T-helper 17 cell (primary cell): ENCODE measurements at places on chromosomes 1 and 21.

GRCh38 chr1:65039066-65039465, 72.7 kb upstream of the JAK1 start:
- DNase-seq, result no peak

- peak; percentile 44 for DNase-seq
Observed at GRCh38 chr1:225962440-225962975, 21.5 kb upstream of the LEFTY2 start.

GRCh38 chr1:29630756-29631155, 394.4 kb downstream of the PTPRU start:
- no peak for DNase-seq

DNA sequence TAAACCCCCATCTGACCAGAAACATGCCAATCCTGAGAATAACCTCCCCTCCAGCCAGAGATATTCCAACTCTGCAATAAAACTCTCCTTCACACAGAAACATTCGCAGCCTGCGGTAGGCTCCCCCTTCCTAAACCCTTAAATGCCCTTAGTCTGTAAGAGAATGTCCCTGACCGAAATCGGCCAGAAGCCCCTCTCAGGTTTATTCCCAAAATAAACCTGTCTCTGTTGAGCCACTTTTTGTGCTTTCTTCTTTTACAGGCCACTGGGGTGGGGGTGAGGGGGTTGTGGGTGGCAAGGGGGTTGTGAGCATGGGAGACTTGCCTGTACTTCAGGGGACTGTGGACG, 4.6 kb downstream of the PRXL2B start:
- DNase-seq, result no peak

- DNase-seq, result no peak
Observed at GRCh38 chr21:44695641-44696040, 1.3 kb upstream of the KRTAP10-12 start.

DNA sequence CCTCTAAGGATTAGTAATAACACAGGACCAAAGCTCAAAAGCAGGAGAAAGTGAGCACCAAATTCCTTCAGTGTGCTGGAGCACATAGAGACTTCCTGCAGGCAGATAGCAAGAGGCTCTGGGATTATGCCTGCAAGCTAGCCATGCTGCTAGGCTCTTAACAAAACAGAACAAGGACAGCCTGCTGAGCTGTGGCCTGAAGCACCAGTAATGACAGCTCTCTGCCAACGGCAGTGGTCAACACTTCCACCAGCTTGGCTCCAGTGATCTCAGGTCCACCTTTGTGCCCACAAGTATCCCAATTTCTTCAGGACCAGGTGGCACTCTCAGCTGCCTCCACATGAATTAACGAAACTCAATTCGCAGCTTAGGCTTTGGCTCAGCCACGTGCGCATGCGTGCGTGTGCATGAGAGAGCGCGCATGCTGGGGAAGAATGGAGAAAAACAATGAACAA, 64.2 kb downstream of the SLC45A1 start:
- DNase-seq, result no peak

GRCh38 chr1:177311111-177311510, 140.4 kb downstream of the BRINP2 start:
- no peak for DNase-seq

DNA sequence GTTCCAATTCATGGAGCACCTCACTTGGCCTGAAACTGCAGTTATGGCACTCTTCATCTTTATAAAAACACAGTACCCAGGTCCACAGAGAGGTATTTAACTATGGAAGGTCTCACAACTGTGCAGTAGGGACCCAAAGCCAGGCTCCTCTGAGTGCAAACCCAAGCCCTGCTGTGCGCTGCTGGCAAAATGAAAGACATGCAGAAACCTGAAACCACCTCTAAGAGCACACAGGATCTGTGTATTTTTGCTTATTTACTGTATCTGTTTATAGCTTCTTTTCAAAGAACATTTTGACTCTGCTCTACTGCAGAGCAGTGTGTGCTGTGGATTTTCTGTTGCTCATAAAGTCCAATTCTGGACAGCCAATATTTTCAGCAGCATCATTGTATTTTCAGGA, 166.6 kb downstream of the DSCAM start:
- DNase-seq, result no peak

- DNase-seq, result no peak
Observed at GRCh38 chr1:212518188-212519054, 85.7 kb downstream of the NENF start.

GRCh38 chr1:23198373-23198772, 18.9 kb downstream of the HTR1D start:
- DNase-seq, result no peak

DNA sequence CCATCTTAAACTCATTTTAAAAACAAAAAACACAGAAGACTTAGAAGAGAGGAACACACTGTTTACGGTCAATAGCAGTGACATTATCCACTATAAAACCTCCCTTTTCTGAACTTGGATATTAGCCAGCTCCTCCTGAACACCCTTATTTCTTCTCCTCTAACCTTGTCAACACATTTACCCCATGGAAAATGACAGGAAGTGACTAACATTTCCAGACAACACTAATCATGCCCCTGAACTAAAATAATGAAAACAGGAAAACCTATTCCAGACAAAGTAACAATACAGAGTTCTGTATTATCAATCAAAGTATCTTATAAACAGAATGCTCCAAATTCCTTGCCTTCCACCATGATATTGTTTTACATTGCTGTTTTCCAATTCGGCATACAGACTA, 45.3 kb downstream of the PALMD start:
- DNase-seq, result no peak

DNA sequence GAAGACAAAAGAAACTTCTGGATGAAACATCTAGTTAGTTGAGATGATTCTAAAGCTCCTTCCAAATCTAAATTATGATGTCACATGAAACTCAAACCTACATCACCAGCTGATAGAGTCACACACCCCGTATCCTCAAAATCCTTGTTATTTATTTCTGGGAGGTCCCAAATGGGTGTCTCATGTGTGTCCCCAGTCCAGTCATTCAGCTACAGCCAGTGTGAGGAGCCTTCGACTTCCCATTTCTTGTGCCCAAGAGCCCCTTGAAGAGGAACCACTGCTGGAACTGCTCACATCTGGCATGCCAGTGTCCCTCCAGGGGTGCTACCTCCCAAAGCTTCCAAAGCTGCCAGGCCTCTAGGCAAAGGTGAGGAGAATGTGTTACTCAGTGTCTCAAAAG, 32.5 kb upstream of the KCNA3 start:
- DNase-seq, result no peak

GRCh38 chr1:84366786-84367185, 31.5 kb upstream of the DNASE2B start:
- DNase-seq, result no peak

DNA sequence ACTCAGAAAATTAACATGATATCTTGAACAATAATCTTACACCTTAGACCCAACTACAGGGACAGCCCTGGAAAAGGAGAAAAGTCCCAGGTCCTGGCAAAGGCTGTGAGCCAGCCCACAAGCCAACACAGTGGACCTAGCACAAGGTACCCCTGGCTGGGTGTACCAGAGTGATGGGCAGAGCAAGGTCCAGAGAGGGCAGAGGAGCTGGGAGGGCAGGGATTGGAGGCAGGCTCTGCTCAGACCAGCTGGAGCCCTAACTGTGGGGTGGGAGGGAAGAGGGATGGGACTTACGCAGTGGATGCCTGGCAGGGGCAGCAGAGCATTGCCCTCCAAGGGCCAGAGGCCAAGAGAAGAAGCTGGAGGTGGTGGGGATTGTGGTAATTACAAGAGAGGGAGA, 101.6 kb downstream of the KCND3 start:
- no peak for DNase-seq

DNA sequence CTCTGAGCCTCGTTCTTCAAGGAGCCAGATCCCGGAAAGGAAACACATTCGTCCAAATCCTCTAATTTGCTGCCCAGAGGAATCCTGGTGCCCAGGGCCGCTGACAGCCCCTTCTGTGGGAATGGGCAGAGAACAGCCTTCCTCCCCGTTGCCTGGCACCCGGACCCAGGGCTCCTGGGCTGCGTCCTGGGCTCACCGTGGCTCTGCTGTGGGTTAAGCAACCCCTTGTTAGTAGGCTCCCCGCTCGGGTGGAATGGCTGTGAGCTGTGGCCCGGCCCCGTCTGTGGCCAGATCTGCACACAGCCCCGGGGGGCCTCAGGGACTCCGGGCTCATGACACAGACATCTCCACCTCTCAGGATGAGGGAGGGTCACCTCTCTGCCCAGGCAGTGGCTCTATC, 122.9 kb upstream of the ARHGEF16 start:
- DNase-seq, result no peak

DNA sequence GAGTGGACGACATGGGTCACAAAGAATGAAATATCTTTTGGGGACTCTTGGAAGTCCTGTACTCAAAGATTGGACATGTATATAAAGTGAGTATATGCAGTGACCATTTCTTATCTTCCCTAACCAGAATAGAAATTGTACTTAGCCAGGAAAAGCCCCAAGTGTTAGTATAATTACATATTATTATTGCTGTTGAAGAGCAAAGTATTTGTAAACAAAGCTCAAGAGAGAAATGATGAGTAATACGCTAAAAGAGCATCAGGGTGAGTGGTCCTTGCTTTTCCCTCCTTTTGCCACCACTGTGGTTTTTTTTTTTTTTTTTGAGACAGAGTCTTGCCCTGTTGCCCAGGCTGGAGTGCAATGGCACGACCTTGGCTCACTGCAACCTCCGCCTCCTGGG, 6.4 kb upstream of the CGN start:
- no peak for DNase-seq

DNA sequence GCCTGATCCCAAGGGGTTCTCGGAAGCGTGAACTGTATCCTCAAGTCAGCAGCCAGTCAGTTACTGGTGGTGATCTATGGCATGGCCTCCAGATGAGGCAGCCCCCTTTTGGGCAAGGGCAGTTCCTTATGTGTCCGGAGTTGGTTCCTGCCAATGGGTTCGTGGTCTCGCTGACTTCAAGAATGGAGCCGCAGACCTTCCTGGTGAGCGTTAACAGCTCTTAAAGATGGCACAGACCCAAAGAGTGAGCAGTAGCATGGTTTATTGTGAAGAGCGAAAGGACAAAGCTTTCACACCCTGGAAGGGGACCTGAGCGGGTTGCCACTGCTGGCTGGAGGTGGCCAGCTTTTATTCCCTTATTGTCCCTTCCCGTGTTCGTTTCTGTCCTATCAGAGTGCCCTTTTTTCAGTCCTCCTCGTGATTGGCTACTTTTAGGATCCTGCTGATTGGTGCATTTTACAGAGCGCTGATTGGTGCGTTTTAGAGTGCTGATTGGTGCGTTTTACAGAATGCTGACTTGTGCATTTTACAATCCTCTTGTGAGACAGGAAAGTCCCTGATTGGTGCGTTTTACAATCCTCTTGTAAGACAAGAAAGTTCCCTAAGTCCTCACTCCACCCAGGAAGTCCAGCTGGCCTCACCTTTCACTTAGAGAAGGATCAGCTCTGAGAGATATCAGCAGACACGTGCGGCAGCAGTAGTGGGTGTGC, 8.9 kb upstream of the IL10RB start:
- DNase-seq, result no peak

- no peak for DNase-seq
Observed at GRCh38 chr1:4330805-4331766, 323.3 kb upstream of the AJAP1 start.

DNA sequence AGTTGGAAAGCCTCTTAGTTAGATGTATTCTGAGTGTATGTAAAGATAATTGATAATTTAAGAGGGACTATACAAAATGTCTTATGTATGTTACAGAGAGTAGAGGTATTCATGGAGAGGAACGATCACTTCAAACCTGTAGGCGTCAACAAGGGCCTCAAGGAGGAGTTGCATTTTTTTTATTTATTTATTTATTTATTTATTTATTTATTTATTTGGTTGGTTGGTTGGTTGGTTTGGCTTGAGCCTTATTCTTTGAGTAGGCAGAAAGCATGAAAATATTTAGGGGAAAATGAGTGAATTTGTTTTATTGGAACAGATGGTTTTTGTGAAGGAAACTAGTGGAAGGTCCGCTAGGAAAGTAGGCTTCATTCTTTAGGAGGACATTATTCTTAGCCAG, 8.5 kb downstream of the ANGPTL1 start:
- DNase-seq, result no peak

- no peak for DNase-seq
Observed at GRCh38 chr1:172637522-172637921, 21.4 kb upstream of the FASLG start.

DNA sequence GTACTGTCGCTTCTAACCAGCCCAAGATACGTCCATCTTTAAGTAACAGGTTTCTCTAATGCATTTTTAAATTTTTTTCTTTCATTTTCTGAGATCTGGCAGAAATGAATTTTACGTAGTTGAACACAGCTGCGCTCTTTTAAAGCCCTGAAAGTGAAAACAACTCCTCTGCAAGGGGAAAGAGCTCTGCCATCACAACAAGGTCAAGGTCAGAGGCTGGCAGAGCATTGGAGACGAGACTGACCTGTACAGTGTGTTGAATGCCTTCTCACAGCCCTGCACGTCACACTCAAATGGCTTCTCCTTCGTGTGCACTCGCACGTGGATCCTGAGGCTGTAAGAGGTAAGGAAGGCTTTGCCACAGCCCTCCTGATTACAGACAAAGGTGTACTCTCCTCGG, 19.7 kb downstream of the MTF1 start:
- no peak for DNase-seq

GRCh38 chr1:208524376-208524775, 280.2 kb upstream of the PLXNA2 start:
- no peak for DNase-seq

- DNase-seq, result no peak
Observed at GRCh38 chr1:163308811-163309210, 12.9 kb upstream of the NUF2 start.

GRCh38 chr1:151860504-151861187, 7.1 kb upstream of the THEM5 start:
- no peak for DNase-seq

GRCh38 chr1:164601399-164602100, 42.6 kb downstream of the PBX1 start:
- DNase-seq, result no peak

DNA sequence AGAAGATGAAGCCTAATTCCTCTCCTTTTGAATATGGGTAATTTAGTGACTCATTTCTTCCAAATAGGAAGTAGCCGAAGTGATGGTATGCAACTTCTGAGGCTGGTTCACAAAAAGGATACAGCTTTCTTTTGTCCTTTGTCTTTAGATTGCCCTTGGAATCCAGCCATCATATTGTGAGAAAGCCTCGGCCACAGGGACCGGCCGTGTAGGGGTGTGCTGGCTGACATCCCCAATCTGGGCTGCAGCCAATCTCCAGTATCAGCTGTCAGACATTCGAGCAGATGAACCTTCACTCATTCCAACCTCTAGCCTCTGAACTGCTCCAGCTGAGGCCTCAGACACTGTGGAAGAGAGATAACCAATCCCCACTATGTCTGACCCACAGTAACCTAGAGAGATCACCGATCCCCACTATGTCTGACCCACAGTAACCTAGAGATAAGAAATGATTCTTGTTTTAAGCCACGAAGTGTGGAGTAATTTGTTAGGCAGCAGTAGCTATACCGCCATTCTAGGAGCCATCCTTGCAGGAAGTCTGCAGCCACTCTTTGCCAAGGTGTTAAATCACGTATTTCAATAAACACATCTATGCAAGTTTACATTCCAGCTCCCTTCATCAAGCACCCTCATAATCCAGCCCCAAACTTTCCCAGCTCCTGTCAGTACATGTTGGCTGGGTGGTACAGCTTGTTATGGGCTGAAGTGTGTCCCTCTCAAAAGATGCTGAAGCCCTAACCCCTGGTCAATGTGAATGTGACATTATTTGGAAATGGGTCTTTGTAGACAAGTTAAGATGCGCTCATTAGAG, 2.9 kb upstream of the DIP2A start:
- no peak for DNase-seq
